Epithelial cell of esophagus (primary cell): ENCODE measurements at places on chromosomes 3 and 15.

- DNase-seq = no peak
Observed at GRCh38 chr3:127096256-127097071, 96.5 kb upstream of the PRR23E start.

DNA sequence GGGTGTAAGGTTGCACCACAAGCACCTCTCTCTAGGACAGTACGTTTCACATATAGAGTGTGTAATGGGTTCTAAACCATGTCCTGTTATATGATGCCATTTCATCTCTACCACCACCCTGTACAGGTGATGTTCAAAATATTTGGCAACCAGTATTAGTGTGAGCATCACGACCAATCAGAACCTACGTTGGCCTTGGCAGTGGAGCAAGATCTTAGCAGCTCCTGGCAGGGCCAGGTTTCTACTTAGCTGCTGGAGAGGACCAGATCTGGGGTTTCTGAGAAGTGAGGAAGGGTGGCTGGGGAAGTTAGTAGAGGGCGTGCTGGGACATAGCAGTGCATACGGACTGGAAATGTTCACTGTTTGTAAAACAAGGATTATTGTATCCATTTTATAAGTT, 23.1 kb upstream of the MITF start:
- DNase-seq = no peak

GRCh38 chr3:169634618-169635236, 28.8 kb downstream of the MECOM start:
- peak; percentile 77 for DNase-seq

DNA sequence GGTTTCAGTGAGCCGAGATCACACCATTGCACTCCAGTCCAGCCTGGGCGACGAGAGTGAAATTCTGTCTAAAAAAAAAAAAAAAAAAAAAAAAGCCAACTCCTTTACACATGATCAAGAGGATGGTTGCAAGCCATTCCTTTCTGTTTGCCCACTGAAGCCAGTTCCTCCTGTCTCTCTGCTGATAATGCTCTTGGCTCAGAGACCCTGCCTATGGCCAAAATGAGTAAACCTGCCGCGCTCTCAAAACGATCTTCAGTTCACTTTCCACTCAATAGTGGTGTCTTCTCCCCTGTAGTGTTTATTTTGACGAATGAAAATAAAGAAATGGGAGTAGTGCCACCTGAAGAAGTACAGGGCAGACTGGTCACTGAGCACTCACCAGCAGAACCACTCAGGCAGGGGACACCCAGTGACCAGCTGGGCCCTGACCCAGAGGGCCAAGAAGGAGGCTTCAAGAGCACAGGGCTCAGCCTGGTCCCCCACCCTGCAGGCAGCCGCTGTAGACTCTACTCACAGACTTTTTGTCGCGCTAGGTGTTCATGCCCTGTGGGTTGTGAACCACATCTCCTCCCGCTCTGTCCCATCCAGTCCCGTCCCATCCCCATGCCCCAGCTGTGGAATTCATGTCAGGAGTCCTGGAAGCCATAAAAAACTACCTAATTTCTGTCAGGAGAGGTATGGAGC, 23.6 kb downstream of the GRAMD2A start:
- DNase-seq = no peak

GRCh38 chr3:132549890-132550578, 47.0 kb upstream of the ACKR4 start:
- DNase-seq = peak; percentile 45
